IMR-90 (cell line): ENCODE measurements at places on chromosomes 7 and 10. TPM values are rescaled to one million over a fixed set of nuclear protein-coding genes. Genes with fewer than 3 reads are reported as not detected.

TMEM273 gene
- total RNA-seq = not detected in 2 replicates

GJC3 gene
- total RNA-seq = not detected in 2 replicates

MTURN gene
- 5.6 and 7.8 TPM in 2 replicates for total RNA-seq

UNC5B gene
- total RNA-seq = 1.4 and 1.6 TPM in 2 replicates

ATRNL1 gene
- 0.18 and 0.56 TPM in 2 replicates for total RNA-seq
